GM04504 (cell line): ENCODE measurements at places on chromosomes 11 and 22.

GRCh38 chr11:110081462-110082376, 11.5 kb upstream of the ZC3H12C start:
- no peak for DNase-seq

DNA sequence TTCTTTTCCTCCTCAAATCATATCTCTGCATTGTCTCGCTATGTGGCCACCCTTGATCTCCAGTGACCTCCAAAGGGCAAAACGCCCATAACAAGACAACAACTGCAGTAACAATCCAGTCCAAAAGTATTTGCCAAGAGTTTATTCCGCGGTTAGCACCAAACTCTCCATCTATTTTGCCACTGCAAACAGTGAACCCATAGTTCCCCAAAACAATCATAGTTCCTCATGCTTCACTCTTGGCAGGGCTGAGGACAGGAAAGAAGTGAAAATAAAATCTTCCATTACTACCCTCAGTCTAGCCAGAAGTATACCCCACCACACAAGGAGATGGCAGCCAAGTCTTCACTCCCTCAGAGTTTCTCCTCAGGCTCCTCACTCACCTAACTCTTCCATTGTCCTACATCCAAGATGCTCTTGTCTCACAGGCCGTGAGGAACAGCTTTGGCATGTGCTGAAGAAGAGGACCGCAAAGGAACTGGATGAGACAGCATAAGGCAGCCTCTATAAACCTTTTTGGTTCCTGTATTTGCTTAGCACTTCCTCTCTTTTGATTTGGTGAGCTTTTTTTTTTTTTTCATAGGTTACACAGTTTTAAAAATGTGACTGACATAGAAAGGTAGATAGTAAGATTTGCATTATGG, at the start of gene LPXN:
LPXN (minus strand) TSS at position 480 of the 644 bp plus-strand sequence; CDS start at position 396, 84 bp downstream.
- DNase-seq = peak; percentile 36

GRCh38 chr11:112377946-112378345, 117.3 kb upstream of the PLET1 start:
- no peak for DNase-seq

GRCh38 chr11:32172848-32173834, 82.3 kb downstream of the RCN1 start:
- DNase-seq = peak; percentile 25

DNA sequence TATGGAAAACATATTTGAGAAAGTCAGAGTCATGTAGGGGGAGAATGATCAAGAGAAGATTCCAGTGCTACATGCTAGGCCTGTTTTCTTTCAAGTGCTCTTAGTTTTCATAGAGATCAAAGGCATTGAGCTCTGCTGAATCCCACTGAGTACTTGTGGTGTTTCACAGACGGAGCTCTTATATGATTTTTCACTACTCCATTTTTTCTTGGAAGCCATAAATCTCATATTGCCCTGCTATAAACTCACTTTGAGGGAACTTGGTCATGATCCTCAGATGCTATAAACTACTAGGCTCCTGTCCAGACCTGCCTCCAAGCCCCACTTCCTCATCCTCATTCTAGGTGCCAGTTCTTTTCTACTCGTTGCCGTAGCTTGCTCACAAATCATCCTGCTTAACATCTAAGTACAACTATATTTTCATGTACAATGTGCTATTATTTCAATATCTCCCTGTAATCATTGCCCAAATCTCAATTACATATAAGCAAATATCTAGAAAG, 180.8 kb upstream of the CCDC179 start:
- no peak for DNase-seq

DNA sequence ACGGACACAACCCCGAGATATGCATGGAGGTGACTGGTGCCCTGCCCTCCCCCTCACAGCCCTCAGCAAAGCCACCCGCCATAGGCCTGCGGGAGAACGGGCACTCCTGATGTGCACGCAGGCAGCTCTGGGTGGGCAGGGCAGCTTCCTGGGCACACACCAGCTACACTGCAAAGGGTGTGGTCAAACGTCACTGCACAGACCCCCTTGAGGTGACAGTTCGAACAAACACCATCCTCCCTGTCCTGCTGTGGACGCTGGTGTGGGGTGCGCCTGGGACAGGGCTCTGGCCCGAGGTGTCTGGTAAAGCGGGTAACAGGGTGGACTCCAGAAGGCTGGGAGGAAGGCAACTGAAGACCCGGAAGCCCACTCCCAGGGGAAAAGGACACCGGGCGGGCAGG, 21.9 kb upstream of the MOB2 start:
- DNase-seq = no peak

DNA sequence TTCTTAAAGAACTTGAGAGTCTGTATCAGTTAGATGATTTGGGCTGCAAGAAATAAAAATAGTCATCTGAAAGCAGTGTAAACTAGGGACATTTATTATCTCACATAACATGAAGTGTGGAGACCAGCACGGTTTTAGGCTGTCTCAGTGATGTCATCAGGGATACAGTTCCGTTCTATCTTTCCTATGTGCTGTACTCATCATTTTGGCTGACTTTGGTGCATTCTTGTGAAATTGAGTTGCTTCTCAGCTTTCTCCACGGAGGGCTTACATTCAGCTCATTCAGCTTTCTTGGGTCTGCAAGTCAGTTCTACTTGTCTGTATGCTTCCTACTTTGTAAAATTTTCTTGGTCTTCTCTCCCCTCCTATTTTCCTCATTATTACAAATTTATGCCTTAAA, 51.8 kb upstream of the LIN7C start:
- no peak for DNase-seq

GRCh38 chr22:23498811-23499798, 81.0 kb downstream of the IGLL1 start:
- no peak for DNase-seq

DNA sequence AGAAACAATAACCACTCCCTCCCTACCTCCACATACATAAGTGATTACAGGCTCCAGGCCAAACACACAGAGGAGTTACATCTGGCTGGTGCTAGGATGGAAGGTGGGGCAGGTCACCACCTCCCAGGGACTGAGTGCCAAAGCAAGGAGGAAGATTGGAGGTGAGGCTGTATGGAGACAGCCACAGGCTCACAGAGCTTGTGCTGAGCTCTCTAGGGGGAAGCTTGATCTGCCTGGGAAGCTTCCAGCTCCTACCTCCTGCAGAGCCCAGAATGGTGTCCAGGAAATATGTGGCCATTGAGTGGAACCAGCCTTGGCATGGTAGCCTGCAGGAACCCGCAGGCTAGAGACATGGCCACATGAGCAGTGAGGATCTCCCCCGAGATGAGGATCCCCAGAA, 3.6 kb upstream of the MED15 start:
- DNase-seq = no peak

DNA sequence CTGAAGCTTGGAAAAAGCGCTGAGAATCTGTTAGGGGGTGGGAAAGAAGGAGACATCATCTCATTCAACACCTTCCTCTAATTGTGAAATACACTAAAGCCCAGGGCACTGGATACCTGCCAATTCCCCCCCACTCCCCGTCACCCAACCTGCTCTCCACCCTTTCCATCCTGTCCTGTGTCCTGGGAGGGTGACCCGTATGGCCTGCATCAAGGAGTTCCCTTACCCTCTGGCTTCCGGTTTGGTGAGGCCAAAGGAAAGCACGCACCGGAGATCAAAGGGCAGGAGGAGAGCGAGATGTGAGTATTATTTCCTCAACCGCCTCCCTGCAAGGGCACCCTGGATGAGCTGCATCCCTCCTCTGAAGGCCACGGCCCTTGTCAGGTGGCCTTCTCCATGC, 65.0 kb upstream of the PTPRJ start:
- DNase-seq = no peak

DNA sequence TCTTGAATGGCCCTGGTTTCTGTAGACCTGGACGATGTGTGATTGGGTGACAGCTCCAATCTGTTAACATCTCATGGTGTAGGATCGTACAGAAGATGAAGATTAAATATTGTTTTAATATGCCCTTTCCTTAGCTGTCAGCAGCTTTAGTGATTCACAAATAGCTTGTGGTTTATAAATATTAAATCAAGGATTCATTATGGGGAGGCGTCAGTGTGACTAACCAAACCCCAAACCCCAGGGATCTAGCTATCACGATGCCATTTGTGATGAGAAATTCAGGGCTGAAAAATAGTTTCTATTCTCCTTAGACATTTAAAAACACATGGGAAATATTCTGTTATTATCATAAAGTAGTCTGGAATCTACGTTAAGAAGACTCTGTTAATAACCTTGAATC, 73.4 kb downstream of the NCAM1 start:
- DNase-seq = no peak

- DNase-seq = no peak
These were observed 662 bp upstream of the TRIM3 start for GRCh38 chr11:6474413-6474792.

GRCh38 chr11:30349885-30350284, 27.0 kb downstream of the ARL14EP start:
- DNase-seq = no peak

GRCh38 chr22:16989915-16990314, 18.1 kb downstream of the GAB4 start:
- DNase-seq = no peak

- DNase-seq = no peak
These were observed 18.8 kb upstream of the OPCML start for GRCh38 chr11:133551064-133551463.

GRCh38 chr11:28132548-28132947, 24.4 kb downstream of the METTL15 start:
- DNase-seq = no peak

- DNase-seq = no peak
These were observed 496 bp downstream of the SYT7 start for GRCh38 chr11:61580271-61580888.

GRCh38 chr11:2321311-2321683, 19.5 kb downstream of the TSPAN32 start:
- no peak for DNase-seq

- no peak for DNase-seq
These were observed 552.1 kb upstream of the CHORDC1 start for GRCh38 chr11:90774727-90775566.

DNA sequence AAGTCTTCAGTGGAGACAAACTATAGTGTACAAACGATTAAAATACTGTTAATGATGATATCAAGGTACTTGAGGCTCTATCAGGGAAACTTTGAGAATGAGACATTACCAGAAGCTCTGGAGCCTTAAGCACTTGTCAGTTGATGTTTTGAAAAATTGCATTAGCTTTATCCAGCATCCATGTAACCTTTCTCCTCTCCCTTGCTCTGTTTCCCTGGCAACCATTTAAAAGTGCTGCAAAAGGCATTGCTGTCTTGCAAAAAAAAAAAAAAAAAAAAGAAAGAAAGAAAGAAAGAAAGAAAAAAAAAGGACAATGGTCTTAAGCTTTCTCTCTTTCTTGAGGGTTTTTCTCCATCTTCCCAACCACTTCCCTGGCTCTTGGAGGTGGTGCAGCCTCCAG, 787.0 kb downstream of the OPCML start:
- no peak for DNase-seq

DNA sequence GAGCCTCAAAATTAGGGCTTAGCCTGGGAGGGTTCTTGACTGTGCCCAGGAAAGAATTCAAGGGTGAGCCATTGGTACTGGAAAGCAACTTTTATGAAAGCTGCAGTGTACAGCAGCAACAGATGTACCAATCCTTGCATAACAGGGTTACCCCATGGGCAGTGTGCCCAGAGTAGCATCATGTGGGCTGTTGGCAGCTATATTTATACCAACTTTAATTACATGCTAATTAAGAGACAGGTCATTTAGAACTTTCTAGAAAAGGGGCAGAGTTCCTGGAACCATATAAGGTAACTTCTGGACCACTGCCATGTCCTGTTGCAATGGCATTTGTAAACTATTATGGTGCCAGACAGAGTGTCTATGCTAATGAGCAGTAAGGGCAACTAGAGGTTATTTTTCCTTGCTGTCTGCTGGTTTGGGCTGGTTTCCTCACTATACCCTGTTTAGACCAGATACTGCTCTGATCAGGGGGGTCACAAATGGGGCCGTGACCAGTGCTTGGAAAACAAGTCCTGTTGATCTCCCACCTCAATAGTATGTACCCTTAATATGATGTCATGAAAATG, 1120.5 kb upstream of the RAG2 start:
- no peak for DNase-seq
